Activated T-cell treated with anti-CD3 and anti-CD28 coated beads for 4 hours (primary cell): ENCODE measurements at places on chromosomes 4 and X.

GRCh38 chrX:11264925-11265324 lies 28.3 kb upstream of the AMELX start:
- no peak for DNase-seq

GRCh38 chr4:147108409-147108808 lies 162.7 kb upstream of the TTC29 start:
- no peak for DNase-seq

DNA sequence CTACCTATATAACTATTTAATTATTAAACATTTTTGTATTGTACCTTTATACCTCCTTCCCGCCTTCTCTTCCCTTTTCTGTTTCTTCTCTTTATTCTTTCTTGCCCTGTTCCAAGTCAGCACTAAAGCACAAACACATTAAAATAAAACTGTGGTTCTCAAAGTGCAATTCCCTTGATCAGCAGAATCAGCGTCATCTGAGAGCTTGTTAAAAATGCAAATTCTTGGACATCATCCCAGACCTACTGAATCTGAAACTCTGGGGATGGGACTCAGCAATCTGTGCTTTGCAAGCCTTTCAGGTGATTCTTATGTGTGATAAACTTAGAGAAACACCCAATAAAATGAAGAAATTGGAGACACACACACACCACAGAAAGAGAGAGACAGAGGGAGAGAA lies 178.4 kb upstream of the BMP3 start:
- no peak for DNase-seq

- DNase-seq: no peak
Measured at GRCh38 chr4:4289597-4289940, 385 bp downstream of the LYAR start.

DNA sequence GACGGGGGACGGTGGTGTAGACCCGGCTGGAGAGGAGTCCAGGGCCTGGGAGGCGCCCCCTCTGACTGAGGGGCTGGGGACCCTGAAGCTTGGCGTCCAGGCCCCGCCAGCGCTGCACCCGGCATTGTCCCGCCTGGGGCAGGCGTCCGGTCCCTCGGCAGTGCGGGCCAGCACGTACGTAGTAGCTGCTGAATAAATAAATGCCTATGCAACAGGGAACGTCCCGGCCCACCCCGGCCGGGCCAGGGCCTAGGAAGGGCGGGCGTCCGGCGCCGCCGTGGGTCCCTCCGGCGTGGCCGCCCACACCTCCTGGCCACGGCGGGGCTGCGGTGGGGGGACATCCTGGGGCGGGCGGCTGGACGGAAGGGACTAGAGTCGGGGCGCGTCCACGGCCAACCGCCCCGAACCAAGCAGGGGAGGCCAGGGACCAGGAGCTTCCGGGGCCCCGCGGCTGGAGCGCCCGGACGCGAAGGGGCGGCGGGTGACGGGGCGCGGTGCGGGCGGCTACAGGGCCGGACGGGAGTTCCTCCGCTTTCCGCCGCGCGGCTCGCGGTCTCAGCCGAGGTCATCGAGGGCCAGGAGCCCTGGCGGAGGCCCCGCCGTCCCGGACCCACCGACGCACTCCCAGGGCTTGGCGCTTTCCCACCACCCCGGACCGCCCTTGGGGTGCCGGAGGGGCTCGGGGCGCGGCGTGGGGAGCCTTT lies 886 bp upstream of the WWC2 start:
- no peak for DNase-seq

DNA sequence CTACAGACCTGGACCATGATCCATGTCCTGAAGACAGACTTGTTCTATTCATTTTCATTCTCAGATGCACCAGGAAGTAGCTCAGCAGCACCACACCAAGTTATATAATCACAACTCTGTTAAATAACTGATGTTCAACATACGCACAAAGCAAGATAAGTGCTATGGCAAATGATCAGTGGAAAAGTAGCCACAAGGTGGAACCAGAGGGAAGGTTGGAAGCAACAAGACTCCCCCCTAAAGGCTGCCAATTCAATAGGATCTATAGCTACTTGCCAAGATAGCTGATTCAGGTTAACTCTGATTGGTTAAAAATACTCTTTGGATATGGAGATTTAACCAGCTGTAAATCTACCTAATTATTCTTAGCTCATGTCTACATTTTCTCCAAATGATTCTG lies 23.7 kb upstream of the FAM47B start:
- DNase-seq: no peak

DNA sequence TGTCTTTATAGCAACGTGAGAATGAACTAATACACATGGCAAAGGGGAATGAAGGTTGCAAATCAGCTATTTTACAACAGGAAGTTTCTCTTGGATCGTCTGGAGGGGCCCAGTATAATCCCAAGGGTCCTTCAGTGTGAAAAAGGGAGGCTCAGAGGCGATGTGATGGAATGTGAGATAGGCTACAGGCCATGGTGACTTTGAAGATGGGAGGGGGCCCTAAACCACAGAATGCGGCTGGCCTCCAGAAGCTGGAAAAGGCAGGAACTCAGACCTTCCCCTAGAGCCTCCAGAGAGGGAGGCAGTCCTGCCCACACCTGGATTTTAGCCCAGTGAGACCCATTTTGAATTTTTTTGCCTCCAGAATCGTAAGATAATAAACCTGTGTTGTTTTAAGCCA lies 69.4 kb upstream of the PGM2 start:
- DNase-seq: no peak

GRCh38 chr4:132642016-132642817 lies 506.9 kb upstream of the PCDH10 start:
- DNase-seq: no peak

- DNase-seq: no peak
Measured at GRCh38 chr4:24793219-24794005, 2.0 kb upstream of the SOD3 start.

- no peak for DNase-seq
Measured at GRCh38 chr4:70991596-70991995, 1.9 kb upstream of the DCK start.

GRCh38 chr4:98663226-98664006 lies 5.0 kb upstream of the TSPAN5 start:
- DNase-seq: peak; percentile 56

GRCh38 chr4:54961357-54961975 lies 163.9 kb downstream of the KDR start:
- no peak for DNase-seq

DNA sequence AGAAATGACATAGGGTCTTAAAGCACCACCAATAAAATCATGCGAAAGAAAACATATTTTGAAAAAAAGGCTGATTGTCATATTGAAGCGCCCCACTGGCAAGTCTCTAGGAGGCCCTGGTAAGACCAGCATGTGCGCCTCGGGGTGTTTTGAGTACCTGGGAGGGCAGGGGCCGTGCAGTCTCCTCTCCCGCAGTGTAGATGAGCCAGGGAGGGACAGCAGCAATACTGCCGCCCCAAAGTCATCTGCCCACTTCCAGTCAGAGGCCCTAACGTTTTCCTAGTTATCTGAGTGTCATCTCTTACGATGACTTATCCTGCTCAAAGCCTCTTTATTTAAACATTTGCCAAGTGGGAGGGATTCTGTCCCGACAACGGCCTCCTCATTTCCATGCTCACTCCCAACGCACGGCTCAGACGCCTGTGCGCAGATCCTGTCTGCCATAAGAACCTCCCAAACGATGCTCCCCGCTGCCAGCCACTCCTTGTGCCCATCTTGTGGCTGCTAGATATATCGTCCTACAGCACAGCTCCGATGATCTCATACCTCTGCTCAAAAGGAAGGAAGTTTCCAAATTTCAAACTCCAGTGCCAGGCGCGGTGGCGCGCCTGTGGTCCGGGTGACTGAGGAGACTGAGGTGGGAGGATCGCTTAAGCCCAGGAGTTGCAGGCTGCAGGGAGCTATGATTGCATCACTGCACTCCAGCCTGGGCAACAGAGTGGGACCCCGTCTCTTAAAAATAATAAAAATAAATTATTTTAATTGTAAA lies 17.2 kb upstream of the SCRG1 start:
- no peak for DNase-seq

GRCh38 chrX:117063224-117063623 lies 600.4 kb upstream of the CT83 start:
- no peak for DNase-seq

GRCh38 chrX:21528076-21528475 lies 130.1 kb downstream of the KLHL34 start:
- DNase-seq: no peak

DNA sequence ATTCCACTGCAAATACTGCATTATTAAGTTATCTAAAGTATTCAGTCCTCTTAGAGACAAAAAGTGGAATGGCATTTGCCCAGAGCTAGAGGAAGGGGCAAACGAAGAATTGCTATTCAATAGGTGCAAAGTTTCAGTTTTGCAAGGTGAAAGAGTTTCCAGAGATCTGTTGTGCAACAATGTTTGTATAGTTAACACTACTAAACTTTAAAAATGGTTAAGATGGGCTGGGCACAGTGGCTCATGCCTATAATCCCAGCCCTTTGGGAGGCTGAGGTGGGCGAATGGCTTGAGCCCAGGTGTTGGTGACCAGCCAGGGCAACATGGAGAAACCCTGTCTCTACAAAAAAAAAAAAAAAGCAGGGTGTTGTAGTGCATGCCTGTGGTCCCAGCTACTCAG lies 102.5 kb downstream of the LUZP4 start:
- DNase-seq: no peak

- DNase-seq: no peak
Measured at GRCh38 chr4:38765382-38765781, 17.4 kb downstream of the TLR10 start.

- no peak for DNase-seq
Measured at GRCh38 chr4:4947721-4948120, 71.5 kb downstream of the CYTL1 start.
